T-helper 17 cell (primary cell): ENCODE measurements at places on chromosomes 1 and 21. TPM values are rescaled to one million over a fixed set of nuclear protein-coding genes. Genes with fewer than 3 reads are reported as not detected.

AIM2 gene
- total RNA-seq, result 6.0 TPM

PEAR1 gene
- 17.7 TPM for total RNA-seq

RCAN1 gene
- total RNA-seq, result 3.0 TPM

GBP2 gene
- total RNA-seq, result 98.8 TPM

TNFSF4 gene
- 16.0 TPM for total RNA-seq

IRF6 gene
- 0.20 TPM for total RNA-seq

DNA sequence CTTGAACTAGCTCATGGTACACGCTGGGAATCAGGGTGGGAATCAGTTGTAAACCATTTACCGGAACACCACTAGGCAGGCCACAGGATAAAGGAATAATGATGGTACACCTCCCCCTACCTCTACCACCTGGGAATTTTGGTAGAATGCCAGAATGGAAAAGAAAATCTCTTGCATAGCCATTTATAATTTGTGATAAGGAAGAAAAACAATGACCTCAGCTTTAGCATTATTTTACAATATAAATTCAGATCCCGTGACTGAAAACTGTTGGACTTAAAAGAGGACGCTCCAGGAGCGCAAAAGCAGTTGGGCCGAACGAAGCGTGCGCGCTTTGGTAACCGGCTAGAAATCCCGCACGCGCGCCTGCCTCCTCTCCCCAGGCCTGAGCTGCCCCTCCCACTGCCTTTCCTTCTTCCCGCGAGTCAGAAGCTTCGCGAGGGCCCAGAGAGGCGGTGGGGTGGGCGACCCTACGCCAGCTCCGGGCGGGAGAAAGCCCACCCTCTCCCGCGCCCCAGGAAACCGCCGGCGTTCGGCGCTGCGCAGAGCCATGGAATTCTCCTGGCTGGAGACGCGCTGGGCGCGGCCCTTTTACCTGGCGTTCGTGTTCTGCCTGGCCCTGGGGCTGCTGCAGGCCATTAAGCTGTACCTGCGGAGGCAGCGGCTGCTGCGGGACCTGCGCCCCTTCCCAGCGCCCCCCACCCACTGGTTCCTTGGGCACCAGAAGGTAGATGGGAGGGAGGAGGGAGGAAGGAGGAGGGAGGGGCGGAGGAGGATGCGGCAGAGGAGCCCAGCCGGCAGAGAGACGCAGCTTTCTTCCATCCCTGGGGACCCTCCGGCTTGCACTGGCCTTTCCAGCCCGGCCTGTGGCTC, at the start of gene CYP4X1:
Gene CYP4X1, plus strand, starts transcription at position 402 of the 873 bp plus-strand sequence. Its CDS starts 149 bp downstream, at position 551.
- no peak within 1 kb of the TSS for H3K27ac ChIP-seq
- H3K27me3 ChIP-seq, result peaks cover 53% of the 10 kb centered on the region
- no peaks in the 10 kb centered on the region for H3K4me1 ChIP-seq
- DNase-seq, result no peak
- H3K36me3 ChIP-seq, result peaks cover 3% of the 10 kb centered on the region

DNA sequence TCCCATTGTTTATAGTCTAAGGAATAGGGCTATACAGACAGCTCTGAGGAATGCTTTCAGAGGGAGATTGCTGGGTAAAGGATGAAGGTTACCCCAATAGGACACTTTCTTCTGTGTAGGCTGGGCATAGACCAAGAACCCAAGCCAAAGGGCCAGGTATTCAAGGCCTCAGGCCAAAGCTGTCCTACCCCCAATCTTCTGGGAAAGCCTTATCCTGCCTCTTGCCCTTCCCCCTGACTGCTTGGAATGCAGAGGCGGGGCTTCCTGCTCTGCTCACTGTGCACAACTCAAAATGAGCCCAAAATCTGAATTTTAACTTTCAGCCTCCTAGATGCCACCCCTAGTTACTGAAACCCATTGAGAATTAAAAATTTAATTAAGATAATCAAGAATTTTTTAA, 2.2 kb downstream of the OR10Z1 start:
- no peaks in the 10 kb centered on the region for H3K4me1 ChIP-seq
- H3K36me3 ChIP-seq, result no peaks in the 10 kb centered on the region
- DNase-seq, result no peak
- H3K4me3 ChIP-seq, result no peak overlapping the region

DNA sequence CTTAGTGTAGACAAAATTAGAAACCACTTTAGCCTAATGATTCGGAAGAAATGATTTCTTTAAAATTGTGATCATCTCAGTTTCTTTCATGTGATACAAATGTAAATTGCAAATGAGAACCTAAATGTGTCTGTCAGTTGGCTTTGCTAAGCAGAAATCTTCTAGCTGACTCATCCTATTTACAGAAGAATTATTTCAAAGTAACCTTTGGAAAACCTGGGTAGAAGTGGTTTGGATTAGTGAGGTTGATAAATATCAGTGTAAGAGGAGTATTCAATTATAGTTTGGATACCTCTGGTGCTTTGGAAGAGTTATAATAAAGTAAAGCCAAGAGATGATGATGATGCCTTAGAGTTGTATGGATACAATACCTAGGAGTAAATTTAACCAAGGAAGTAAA, 37.4 kb downstream of the CC2D1B start:
- peaks cover 2% of the 10 kb centered on the region for H3K36me3 ChIP-seq
- H3K27me3 ChIP-seq, result no peaks in the 10 kb centered on the region
- no peak overlapping the region for H3K4me3 ChIP-seq

GRCh38 chr1:167668108-167668507, 38.1 kb downstream of the RCSD1 start:
- peaks cover 77% of the 10 kb centered on the region for H3K4me1 ChIP-seq
- DNase-seq, result no peak
- no peaks in the 10 kb centered on the region for H3K27me3 ChIP-seq
- no peak overlapping the region for H3K4me3 ChIP-seq
- peaks cover 18% of the 10 kb centered on the region for H3K36me3 ChIP-seq

- no peaks in the 10 kb centered on the region for H3K4me1 ChIP-seq
- H3K27me3 ChIP-seq, result peaks cover 5% of the 10 kb centered on the region
- no peak overlapping the region for H3K27ac ChIP-seq
- H3K4me3 ChIP-seq, result no peak overlapping the region
- DNase-seq, result no peak
Measured at GRCh38 chr21:29808153-29808552, 131.6 kb downstream of the GRIK1 start.
